ENCODE measurements at places on chromosomes 7 and 10.

GRCh38 chr10:71584461-71584860 lies 135.1 kb downstream of the C10orf105 start:
- no peak for DNase-seq

- DNase-seq = no peak
These were observed 31.7 kb upstream of the SEMA3C start for GRCh38 chr7:80950550-80950967.

- DNase-seq = no peak
These were observed 125.1 kb upstream of the RAB11FIP2 start for GRCh38 chr10:118171861-118172260.

DNA sequence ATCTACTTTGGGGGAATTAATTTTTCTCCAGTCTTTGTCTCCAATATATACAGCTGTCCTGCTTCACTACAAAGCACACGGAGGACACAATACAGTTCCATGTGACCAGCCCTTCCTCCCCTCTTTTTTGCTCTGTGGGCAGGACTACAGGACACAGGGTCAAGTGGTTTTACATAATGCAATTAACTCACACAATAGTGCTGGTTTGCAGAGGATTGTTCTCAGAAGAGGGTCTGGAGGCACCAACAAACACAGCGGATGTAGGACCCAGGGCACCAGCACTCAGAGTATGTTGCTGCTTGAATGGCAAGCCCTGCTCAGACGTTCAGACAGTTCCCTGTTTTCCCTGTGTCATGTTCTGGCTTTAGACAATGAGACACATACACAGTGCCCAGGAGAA lies 52.0 kb upstream of the NPTX2 start:
- no peak for DNase-seq

DNA sequence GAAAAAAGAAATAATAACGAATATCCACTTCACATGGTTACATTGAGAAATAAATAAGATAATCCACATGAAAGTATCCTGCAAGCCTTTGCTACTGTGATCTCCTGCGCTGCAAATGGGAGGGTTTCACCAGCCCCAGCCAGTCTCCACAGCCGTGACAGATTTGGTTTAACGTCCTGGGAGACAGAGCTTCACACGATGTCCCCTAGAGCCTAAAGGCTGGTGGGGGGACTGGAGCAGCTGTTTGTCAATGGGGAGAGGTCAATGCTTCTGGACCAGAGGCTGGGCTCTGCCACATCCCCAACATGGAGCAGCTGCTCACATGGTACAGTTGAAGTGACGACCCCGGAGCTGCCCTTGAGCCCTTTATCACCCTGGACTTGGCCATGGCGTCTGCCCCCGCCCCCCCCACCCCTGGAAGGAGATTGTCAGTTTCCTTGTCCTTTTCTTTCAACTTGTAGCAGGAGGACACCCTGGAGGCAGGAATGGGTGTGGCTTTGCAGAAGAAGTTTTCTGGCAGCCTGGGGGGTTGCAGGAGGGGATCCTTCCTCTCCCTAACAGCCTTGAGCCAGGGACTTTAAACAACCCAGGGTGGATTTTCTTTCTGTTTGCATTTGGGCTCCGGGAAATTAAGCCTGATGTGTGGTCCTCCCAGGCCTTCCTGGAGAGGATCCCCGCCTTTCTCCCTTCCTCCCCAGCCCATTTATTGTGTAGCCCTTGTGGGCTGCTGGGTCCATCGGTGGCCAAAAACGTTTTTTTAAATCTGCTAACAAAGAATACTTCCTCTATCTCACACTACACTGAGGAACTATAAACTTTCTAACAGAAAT lies 37.0 kb upstream of the MXI1 start:
- DNase-seq = no peak

DNA sequence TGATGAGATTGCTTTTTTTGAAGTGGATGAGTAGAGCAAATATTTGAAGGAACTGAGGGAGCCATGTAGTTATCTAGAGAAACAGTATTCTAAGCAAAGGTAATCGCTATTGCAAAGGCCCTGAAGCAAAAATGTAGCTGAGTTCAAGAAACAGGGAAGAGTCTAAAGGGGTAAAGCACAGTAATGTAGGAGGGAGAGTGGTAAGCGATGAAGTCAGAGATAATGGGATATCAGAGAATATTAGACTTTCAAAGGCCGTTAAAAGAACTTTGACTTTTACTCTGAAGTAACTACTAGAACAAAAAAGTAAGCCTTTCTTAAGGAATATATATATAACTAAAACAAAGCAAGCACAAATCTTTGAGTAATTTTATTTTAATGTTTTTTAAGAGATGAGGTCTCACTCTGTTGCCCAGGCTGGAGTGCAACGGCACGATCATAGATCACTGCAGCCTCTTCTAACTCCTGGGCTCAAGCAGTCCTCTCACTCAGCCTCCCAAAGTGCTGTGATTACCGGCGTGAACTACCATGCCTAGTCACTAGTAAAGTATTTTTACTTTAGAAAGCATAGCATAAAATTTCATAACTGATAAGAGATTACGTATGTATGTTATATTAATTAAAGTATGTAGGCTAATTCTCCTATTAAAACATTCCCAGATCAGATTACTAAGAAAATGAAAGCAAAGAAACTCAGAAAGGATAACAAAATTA lies 61.7 kb upstream of the OIT3 start:
- DNase-seq = no peak

DNA sequence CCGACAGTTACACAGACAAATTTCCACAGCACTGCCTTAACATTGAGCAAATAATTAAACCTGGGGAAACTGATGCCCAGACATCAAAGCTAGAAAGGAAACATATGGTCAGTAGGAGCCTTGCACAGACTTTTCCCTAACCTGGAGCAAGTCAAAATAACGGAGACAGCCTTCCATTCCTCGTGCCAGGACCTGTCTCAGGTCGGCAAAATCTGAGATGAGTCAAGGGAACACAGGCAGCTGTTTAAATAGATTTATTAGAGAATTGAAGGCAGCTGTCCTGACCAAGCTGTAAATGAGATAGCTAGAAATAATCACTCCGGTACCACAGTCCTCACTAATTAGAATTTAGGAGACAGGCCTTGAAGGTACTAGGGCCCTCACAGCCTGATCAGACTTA lies 81.2 kb downstream of the RAMP3 start:
- DNase-seq = no peak

DNA sequence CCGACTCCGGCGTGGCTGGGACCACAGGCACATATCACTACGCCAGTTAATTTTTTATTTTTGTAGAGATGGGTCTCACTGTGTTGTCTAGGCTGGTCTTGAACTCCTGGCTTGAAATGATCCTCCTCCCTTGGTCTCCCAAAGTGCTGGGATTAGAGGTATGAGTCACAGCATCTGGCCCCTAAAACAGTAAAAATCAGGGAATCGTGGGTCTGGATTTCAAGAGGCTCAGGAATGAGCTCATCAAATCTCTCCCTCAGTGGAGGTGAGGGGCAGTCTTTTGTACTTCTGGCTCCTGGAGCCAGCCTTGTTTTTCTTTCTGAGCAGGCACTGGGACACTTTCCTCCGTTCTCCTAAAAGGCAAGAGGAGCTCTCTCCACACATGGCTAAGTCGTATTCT lies 32.1 kb upstream of the RHEB start:
- no peak for DNase-seq

GRCh38 chr10:119030421-119031250 lies 1.1 kb downstream of the NANOS1 start:
- DNase-seq = peak; percentile 76

DNA sequence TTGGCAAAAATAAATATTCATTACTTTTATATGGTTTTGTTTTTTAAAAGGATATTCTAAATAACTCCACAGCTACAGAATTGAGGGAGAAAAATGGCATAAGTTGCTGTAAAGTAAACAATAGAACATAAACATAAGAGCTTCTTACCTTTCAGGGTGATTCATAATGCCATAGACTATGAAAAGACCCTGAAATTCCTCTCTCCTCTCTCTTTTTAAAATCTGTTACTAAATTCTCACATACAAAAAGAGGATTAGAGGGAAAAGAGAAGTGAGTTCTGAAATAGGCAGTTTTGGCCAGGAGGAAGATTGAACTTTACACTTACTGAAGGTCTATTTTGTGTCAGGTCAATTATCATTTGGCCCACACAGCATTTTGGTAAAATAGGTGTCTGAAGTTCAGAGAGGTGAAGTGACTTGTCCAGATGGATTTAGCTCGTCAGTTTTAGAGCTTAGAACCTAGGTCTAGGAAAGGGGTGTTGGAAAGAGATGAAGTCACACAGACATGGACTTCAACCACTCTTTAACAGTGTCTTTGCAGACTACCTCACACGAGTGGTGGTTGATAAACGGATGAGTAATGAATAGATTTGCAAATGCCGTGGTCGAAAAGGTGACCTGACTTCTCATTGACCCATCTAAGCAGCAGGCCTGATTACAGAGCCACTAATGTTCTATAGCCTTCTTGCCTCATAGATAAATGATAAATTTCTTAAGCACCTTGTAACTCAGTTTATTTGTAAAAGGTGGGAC lies 190.6 kb upstream of the CCDC6 start:
- DNase-seq = no peak

DNA sequence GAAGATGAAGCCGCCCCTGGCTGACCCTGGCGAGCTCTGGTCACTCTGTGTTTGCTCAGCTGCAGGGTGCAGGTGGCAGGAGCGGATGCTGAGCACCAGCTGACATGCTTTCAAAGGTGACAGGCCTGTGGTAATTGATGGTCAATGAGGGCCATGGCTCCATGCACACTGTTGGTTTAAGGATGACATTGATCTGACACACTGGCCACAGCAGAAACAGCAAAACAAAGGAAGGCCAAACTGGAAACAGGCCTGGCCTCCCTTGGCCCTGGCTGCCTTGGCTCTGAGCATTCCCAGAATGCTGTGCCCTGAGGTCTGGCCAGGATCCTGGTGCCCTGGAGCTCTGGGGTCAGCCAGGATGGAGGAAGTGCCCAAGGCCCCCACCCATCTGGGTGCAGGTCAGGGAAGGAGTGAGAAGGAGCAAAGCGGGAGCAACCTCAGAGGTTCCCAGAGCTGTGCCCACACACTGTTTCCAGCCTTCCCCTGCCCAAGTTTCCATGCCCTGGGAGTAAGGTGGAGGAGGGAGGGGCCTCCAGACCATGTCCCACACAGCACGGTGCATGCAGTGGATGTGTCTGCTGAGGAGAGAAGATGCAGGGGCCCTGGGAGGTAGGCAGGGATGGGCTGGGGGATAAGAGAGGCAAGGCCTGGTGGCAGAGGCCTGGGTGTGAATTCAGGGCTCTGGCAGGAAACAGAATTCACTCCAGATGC lies 302.2 kb downstream of the RPS24 start:
- peak; percentile 6 for DNase-seq

- DNase-seq = no peak
These were observed 3.8 kb downstream of the SLC4A2 start for GRCh38 chr7:151063212-151063561.

DNA sequence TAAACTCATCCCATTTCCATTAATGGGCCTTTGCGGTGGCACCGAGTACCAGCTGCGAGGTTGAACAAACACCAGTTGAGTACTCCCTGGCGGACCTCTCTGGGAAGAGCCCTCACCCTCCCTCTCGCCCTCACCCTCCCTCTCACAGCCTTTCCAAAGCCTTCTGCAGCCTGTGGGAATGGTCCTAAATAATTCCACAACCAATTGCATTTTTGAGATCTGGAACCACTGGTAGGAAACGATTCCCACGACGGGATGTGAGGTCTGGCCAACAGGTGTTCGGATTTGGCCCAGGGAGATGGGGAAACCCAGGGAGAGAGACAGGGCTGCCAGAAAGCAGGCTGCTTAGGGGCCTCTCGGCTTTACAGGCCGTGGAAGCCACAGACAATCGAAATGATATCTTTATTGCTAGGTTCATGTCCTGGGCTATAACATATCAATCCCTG lies 5.3 kb downstream of the PTF1A start:
- DNase-seq = no peak

GRCh38 chr10:26697163-26697921 lies at the start of gene PDSS1:
Gene PDSS1, plus strand, starts transcription at chr10:26697701. Its CDS starts 11 bp downstream, at chr10:26697712.
- DNase-seq = peak; percentile 76

All from activated naive CD4-positive, alpha-beta T cell treated with anti-CD3 and anti-CD28 coated beads, Interleukin-2, amount 10 ng/mL, durations not matched to agents 7 days and 5 days (primary cell).